ENCODE measurements at places on chromosomes 6 and 20. TPM values are rescaled to one million over a fixed set of nuclear protein-coding genes. Genes with fewer than 3 reads are reported as not detected.

GRCh38 chr6:70221025-70221714, 81.7 kb downstream of the COL9A1 start:
- no peaks in the 10 kb centered on the region for H3K4me1 ChIP-seq
- no peak overlapping the region for H3K4me3 ChIP-seq
- peaks cover 4% of the 10 kb centered on the region for H3K27me3 ChIP-seq
- no peaks in the 10 kb centered on the region for H3K36me3 ChIP-seq
- no peak overlapping the region for H3K27ac ChIP-seq

GRCh38 chr6:149373511-149373910, 26.6 kb upstream of the SUMO4 start:
- H3K4me1 ChIP-seq = no peaks in the 10 kb centered on the region
- no peak overlapping the region for H3K27ac ChIP-seq
- H3K27me3 ChIP-seq = no peaks in the 10 kb centered on the region
- DNase-seq = no peak

DNA sequence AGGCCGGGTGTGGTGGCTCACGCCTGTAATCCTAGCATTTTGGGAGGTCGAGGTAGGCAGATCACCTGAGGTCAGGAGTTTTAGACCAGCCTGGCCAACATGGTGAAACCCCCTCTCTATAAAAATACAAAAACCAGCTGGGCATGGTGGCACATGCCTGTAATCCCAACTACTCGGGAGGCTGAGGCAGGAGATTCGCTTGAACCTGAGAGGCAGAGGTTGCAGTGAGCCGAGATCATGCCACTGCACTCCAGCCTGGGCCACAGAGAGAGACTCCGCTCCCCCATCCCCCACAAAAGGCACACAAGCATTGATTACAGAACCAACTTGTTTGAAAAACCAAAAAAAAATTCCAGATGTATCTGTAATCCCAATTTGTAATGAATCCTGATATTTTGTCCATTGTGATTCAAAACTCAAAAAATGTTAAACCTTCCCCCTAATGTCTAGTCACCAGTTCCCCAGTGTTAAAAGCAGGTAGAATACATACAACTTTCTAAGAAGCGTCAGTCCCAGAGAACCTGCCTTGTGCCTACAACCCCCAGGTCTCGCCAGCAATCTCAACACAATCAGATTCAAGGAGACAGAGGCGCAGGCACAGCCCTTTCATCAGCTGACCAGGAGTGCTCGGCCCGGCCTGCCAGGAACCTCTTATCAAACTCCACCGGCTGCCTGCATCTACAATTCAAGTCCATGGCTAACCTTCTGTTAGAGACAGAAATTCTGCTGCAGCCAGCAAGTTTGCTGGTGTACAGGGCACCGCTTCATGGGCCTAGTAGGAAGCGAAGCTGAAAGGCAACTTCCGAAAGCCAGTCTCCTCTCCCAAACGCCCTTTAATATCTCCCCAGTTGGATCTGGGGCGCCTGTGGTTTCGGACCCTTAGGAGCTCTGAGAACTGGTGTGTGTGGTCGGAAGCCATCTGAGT, 2.1 kb downstream of the EZR start:
- H3K27ac ChIP-seq = peak overlapping the region; percentile 92
- H3K36me3 ChIP-seq = peaks cover 59% of the 10 kb centered on the region
- peak overlapping the region; percentile 86 for H3K4me3 ChIP-seq
- no peak for DNase-seq
- no peaks in the 10 kb centered on the region for H3K27me3 ChIP-seq

- DNase-seq = no peak
- H3K4me1 ChIP-seq = no peaks in the 10 kb centered on the region
- peaks cover 8% of the 10 kb centered on the region for H3K27me3 ChIP-seq
- no peak overlapping the region for H3K27ac ChIP-seq
- no peaks in the 10 kb centered on the region for H3K36me3 ChIP-seq
These were observed 204.0 kb upstream of the MOCS1 start for GRCh38 chr6:40138273-40138720.

DNA sequence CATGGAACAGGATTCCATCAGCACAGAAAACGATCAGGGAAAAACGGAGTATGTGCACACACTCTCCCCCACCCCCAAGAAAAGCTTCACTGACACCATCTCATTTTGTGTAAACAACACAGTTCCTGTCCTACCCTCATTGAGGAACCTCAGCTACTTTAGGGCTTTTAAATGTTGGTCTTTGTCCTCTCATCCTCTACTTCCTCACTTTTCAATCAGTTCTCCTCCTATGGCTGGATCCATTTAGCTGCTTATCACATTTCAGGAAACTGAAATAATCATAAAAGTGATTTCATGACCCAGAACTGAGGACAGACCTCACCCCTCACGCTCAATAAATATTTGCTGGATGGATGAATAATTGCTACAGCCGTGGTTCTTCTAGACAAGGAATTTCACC, 33.1 kb upstream of the PNRC1 start:
- H3K4me3 ChIP-seq = no peak overlapping the region
- H3K4me1 ChIP-seq = no peaks in the 10 kb centered on the region
- DNase-seq = no peak
- no peaks in the 10 kb centered on the region for H3K27me3 ChIP-seq

GRCh38 chr6:1020837-1021236, 291.1 kb upstream of the FOXQ1 start:
- no peak for DNase-seq
- peaks cover 17% of the 10 kb centered on the region for H3K4me1 ChIP-seq
- H3K4me3 ChIP-seq = no peak overlapping the region
- H3K27ac ChIP-seq = no peak overlapping the region
- H3K27me3 ChIP-seq = no peaks in the 10 kb centered on the region

DNA sequence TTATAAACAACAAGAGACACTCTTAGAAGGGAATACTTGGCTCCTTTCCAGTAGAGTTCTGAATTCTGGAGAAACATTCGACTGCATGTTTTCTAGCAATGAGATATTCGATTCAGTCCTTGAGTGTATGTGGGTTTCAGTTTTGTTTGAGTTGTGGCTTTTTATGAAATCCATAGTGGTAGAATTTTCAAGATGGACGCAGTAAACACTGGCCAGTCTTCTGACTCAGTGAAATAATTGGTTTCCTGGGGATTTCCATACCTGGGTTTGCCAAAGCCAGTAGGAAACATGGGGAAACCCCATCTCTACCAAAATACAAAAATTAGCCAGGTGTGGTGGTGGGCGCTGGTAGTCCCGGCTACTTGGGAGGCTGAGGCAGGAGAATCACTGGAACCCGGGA, 273.5 kb upstream of the PLCB4 start:
- DNase-seq = no peak
- no peak overlapping the region for H3K27ac ChIP-seq
- H3K36me3 ChIP-seq = no peaks in the 10 kb centered on the region
- H3K27me3 ChIP-seq = peaks cover 10% of the 10 kb centered on the region
- no peaks in the 10 kb centered on the region for H3K4me1 ChIP-seq

GRCh38 chr6:71168233-71168765, 120.3 kb upstream of the OGFRL1 start:
- H3K27me3 ChIP-seq = no peaks in the 10 kb centered on the region
- no peaks in the 10 kb centered on the region for H3K36me3 ChIP-seq
- H3K4me1 ChIP-seq = no peaks in the 10 kb centered on the region
- no peak for DNase-seq
- H3K4me3 ChIP-seq = no peak overlapping the region

GRCh38 chr6:100763617-100764241, 117.4 kb downstream of the ASCC3 start:
- DNase-seq = no peak
- no peak overlapping the region for H3K27ac ChIP-seq
- H3K4me1 ChIP-seq = no peaks in the 10 kb centered on the region
- peaks cover 11% of the 10 kb centered on the region for H3K36me3 ChIP-seq
- H3K27me3 ChIP-seq = no peaks in the 10 kb centered on the region
- H3K4me3 ChIP-seq = no peak overlapping the region

GRCh38 chr6:150697515-150697914, 97.8 kb downstream of the PLEKHG1 start:
- H3K36me3 ChIP-seq = no peaks in the 10 kb centered on the region
- H3K4me1 ChIP-seq = no peaks in the 10 kb centered on the region

DNA sequence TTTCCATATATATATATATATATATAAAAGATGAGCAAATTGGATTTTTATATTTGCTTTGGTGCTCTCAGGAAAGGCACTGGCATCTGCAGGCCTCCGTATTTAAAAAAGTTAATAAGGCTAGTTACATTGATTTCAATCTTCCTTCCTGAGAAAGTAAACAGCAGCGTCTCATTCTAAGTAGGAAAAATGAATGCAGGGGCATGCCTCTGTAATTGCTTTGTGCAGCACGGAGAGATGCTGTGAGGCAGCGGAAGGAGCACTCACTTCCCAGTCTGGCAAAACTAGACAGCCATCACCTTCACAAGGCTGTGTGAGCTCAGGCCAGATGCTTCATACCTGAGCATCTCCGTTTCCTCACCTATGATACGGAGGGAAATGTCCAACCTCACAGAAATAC, 303.7 kb downstream of the PTPRT start:
- no peak overlapping the region for H3K4me3 ChIP-seq
- no peak overlapping the region for H3K27ac ChIP-seq
- DNase-seq = no peak
- no peaks in the 10 kb centered on the region for H3K4me1 ChIP-seq
- H3K27me3 ChIP-seq = peaks cover under 1% of the 10 kb centered on the region

- DNase-seq = peak; percentile 4
- H3K27me3 ChIP-seq = no peaks in the 10 kb centered on the region
- no peaks in the 10 kb centered on the region for H3K36me3 ChIP-seq
- no peak overlapping the region for H3K4me3 ChIP-seq
These were observed 53.2 kb upstream of the BMP2 start for GRCh38 chr20:6714279-6714711.

DNA sequence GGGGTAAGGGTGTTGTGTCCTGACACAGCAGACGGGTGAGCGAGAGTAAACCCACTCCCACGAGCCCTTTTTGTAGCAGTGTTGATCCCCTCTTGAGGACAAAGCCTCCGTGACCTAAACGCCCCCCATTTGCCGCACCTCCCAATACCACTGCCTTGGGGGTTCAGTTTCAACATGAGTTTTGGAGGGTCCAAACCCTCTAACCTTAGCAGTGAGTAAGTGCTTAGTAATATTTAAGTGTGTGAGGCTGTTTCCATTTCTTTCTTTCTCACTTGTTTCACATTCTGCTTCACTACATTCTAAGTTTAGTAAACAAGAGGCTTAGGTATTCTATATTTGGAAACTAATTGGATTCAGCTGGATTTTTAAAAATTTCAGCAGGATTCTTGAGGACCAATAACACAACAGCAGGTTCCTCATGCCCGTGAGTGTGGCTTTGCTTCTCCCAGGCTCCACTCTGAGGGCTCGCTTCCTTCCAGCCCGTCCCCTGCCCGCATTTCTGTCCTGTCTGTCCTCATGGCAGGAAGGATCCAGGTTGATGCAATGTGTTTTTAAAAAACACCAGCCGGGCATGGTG, 41.2 kb downstream of the SNX9 start:
- H3K36me3 ChIP-seq = no peaks in the 10 kb centered on the region
- no peaks in the 10 kb centered on the region for H3K4me1 ChIP-seq
- H3K4me3 ChIP-seq = no peak overlapping the region
- no peaks in the 10 kb centered on the region for H3K27me3 ChIP-seq

GRCh38 chr6:122722746-122723145, 56.8 kb upstream of the FABP7 start:
- H3K27ac ChIP-seq = no peak overlapping the region
- H3K4me3 ChIP-seq = no peak overlapping the region
- no peaks in the 10 kb centered on the region for H3K27me3 ChIP-seq
- no peaks in the 10 kb centered on the region for H3K36me3 ChIP-seq

- H3K36me3 ChIP-seq = no peaks in the 10 kb centered on the region
- H3K4me3 ChIP-seq = no peak overlapping the region
- no peak overlapping the region for H3K27ac ChIP-seq
- peaks cover 47% of the 10 kb centered on the region for H3K27me3 ChIP-seq
- H3K4me1 ChIP-seq = no peaks in the 10 kb centered on the region
- DNase-seq = no peak
These were observed 55.6 kb downstream of the KCNB1 start for GRCh38 chr20:49426873-49427272.

- no peaks in the 10 kb centered on the region for H3K36me3 ChIP-seq
- no peak overlapping the region for H3K27ac ChIP-seq
- no peak for DNase-seq
- H3K4me3 ChIP-seq = no peak overlapping the region
- H3K27me3 ChIP-seq = no peaks in the 10 kb centered on the region
These were observed 13.6 kb downstream of the NOL4L start for GRCh38 chr20:32571566-32571965.

- peak overlapping the region; percentile 62 for H3K4me3 ChIP-seq
- no peaks in the 10 kb centered on the region for H3K36me3 ChIP-seq
- H3K4me1 ChIP-seq = peaks cover 78% of the 10 kb centered on the region
These were observed 142.6 kb upstream of the ZNF217 start for GRCh38 chr20:53736122-53736756.

DNA sequence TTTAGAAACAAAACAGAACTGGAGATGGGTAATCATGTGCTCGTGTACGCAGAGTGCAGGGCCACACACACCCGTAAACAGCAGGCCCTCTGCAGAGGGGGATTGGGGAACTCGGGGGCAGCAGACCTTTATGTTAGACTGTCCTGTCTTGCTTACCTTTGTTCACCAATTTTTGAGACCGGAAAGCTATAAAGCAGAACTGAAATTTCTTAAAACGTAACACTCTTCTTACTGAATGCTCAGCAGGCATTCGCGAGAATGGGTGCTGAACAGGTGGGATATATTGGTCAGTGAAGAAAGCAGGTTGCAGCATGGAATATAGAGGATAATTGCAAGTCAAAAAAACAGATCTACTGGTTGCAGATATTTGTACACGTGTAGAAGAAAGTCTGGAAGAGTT, 211.1 kb downstream of the BMP7 start:
- no peak overlapping the region for H3K27ac ChIP-seq
- H3K4me1 ChIP-seq = peaks cover 9% of the 10 kb centered on the region
- no peak overlapping the region for H3K4me3 ChIP-seq
- no peak for DNase-seq

GRCh38 chr20:6651561-6651960, 115.9 kb upstream of the BMP2 start:
- H3K27ac ChIP-seq = peak overlapping the region; percentile 65
- no peak for DNase-seq
- no peaks in the 10 kb centered on the region for H3K27me3 ChIP-seq
- H3K4me3 ChIP-seq = no peak overlapping the region
- H3K36me3 ChIP-seq = no peaks in the 10 kb centered on the region

GRCh38 chr6:55917751-55918415, 42.5 kb upstream of the BMP5 start:
- DNase-seq = no peak
- no peak overlapping the region for H3K4me3 ChIP-seq
- H3K4me1 ChIP-seq = no peaks in the 10 kb centered on the region
- H3K27ac ChIP-seq = no peak overlapping the region

The RRAGD gene
- 0.18 TPM for total RNA-seq

The BAK1 gene
- 24.6 TPM for total RNA-seq

The PTPRT gene
- not detected for total RNA-seq

The CFB gene
- total RNA-seq = 22.6 TPM

The NEURL2 gene
- 9.2 TPM for total RNA-seq

The RGS17 gene
- total RNA-seq = 0.70 TPM

The RIPOR3 gene
- 6.3 TPM for total RNA-seq

All from PC-9 (cell line).